ENCODE measurements at places on chromosomes 5 and 9. TPM values are rescaled to one million over a fixed set of nuclear protein-coding genes. Genes with fewer than 3 reads are reported as not detected.
A peak's percentile ranks its signal among the peaks of the same experiment; 100 is the strongest.

DNA sequence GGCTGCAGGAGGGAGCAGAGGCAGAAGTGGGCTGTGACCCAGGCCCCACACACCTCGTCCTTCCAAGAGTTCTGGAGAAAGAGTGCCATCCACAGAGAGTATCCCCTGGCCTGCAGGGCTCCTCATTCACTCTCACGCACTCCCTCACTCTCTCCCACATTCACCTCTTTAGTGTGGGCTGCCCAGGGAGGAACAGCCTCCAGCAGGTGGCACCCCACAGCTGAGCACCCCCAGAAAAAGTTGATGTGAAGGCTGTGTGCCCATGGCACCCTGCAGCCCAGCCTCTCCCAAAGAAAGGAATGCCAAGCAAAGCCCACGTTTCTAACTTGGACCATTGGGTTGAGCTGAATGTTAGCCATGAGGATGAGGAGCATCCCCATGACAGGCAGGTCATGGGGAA is 4.5 kb upstream of the SHC3 start:
- no peak for DNase-seq

GRCh38 chr5:119055294-119055693 is 15.6 kb upstream of the DMXL1 start:
- no peak for DNase-seq

PCDHGA12 gene
- 1.9 TPM for polyA plus RNA-seq

- DNase-seq: peak; percentile 69
Measured at GRCh38 chr5:73591102-73591695, 25.7 kb downstream of the UTP15 start.

- no peak for DNase-seq
Measured at GRCh38 chr5:98630621-98631020, 142.8 kb upstream of the RGMB start.

GRCh38 chr9:108972186-108972585 is 38.0 kb downstream of the ABITRAM start:
- DNase-seq: no peak

SPINK13 gene
- polyA plus RNA-seq: not detected

BAAT gene
- 0.08 TPM for polyA plus RNA-seq

RNF180 gene
- 2.8 TPM for polyA plus RNA-seq

CBY3 gene
- not detected for polyA plus RNA-seq

RETREG1 gene
- 4.3 TPM for polyA plus RNA-seq

DNA sequence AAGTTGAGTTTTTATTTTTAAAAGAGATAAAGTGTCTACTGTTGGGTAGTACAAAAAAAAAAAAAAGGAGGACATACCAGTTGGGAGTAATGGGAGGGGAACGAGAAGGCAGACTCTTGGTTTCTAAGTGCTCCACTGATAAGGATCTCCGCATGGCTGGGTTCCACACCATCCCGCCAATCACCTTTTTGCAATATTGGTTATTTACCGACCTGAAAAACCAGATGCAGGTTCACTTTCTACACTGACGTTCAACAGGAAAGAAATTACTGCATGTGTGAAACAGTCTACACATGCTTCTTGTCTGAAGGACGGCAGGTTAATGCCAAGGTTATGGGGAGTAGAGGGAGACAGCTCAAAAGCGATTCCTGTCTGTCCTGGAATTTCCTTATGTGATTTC is 75.5 kb downstream of the PTPN3 start:
- DNase-seq: no peak

DRD1 gene
- 0.01 TPM for polyA plus RNA-seq

TMEM171 gene
- polyA plus RNA-seq: 10.3 TPM

DNA sequence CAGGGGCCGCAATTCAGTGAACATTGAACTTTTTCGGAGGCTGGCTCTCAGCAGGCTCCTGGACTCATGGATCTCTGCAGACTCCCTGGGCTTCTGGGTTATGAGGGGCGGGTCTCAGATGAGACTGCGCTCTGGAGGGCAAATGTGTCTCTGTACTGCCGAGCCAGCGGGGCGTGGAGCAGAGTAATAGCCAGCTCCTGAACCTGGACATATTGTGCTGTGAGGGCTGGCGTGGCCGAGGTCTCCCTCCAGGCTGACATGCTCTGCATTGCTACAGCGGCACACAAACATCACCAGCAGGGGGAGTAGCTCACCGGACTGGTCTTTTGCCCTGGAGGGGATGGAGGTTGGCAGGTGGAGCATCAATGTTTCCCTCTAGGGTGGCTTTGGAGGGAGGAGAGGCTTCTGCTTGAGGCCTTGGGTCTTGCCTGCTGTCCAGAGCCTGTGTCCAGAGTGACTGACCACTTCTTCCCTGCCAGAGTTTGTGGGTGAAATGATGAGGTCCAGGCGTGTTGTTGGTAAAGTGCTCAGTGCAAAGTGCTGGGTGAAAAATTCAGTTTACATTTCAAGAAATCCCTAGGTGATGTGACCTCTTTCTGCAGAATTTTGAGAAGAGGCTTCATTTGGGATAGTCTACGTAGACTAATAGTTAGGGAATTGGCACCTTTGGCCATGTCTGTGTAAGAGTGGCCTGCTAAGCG is 10.9 kb upstream of the GADD45G start:
- DNase-seq: no peak

- DNase-seq: no peak
Measured at GRCh38 chr5:136210259-136210658, 17.3 kb upstream of the SMIM32 start.

DNA sequence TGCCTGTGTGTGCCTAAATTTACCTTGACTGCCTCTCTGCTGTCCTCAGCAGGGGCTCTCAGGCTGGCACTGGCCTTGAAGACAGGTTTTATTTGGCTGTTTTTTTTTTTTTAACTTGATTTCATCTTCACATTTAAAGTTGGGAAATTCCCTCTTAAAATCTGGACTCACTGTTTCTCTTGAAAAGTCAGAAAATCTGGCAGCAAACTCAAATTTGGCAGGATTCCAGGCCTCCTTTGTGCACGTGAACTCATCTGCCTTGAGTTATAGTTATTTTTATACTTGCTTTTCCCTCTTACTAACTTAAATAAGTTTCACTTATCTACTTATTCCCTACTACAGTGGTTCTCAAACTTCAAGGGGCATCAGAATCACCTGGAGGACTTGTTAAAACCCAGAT is 118.4 kb upstream of the MAP3K1 start:
- DNase-seq: no peak

DNA sequence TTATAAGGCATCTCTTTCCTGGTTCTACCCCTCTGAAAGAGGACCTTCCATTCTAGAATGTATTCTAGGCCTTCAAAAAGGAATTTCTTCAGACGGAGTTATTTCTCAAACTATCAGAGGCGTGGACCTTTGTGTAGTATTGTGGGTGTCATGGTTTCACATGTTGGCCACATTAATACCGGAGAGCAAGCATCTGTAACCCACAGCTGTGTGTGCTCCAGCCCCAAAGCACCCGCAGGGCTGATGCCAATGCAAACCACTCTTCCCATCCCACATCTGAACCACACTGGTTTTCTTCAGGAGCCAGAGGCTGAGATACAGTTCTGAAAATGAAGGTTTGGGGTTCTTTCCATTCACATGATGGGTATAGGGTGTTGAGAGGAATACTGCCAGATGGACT is 127.1 kb downstream of the BNC2 start:
- no peak for DNase-seq

- DNase-seq: peak; percentile 57
Measured at GRCh38 chr9:86732514-86733171, 214.7 kb downstream of the GAS1 start.

SYNPO gene
- 10.7 TPM for polyA plus RNA-seq

FOXD1 gene
- polyA plus RNA-seq: 2.9 TPM

DNA sequence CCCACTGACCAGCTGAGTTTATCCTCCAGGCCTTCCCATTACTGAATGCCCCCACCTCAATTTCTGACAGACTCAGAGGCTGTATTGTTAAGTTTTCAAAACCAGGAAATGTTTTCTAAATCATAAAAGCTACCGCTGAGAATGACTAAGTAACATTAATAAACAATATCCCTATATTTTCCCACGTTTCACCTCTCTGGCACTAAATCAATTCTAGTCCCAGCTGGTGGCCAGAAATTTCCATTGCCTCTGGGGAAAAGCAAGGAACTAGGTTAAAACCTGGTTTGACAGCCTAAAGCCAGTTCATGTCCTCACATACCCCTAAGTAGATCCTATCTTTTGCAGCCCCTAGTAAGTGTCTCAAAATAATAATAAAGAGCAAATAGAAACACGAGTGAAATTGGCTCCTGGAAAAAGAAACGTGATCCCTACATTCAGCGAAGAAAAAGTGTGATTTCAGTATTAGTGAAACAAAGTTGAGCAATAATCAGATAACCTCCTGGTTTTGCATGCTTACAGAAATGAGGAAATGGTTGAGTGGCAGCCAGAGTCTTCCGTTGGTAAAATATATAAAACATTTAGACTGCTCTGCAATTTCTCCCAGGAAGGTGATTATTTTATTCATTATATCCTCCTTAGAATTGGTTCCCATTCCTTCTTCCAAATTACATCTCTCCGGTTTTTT is 110.9 kb downstream of the ESM1 start:
- DNase-seq: no peak

GRCh38 chr9:77598991-77599390 is 49.1 kb downstream of the GNA14 start:
- no peak for DNase-seq

KCNV2 gene
- not detected for polyA plus RNA-seq

LMX1B gene
- polyA plus RNA-seq: 0.54 TPM

Data from keratinocyte (primary cell).